ENCODE measurements at places on chromosomes 7 and 10. TPM values are rescaled to one million over a fixed set of nuclear protein-coding genes. Genes with fewer than 3 reads are reported as not detected.

Gene THSD7A
- total RNA-seq, result 0.88 TPM

Gene LAMB1
- total RNA-seq, result 75.8 TPM

Gene BUD23
- total RNA-seq, result 68.5 TPM

Gene HMX3
- total RNA-seq, result 0.20 TPM

Gene PGAM2
- total RNA-seq, result 8.7 TPM

Gene DIP2C
- total RNA-seq, result 7.6 TPM

Gene POLR2J2
- 2.6 TPM for total RNA-seq

Gene AKR1C3
- 2.1 TPM for total RNA-seq

Gene PALD1
- 21.6 TPM for total RNA-seq

Gene LIPN
- not detected for total RNA-seq

Gene ADCY1
- 21.6 TPM for total RNA-seq

Gene ZNF503
- total RNA-seq, result 0.09 TPM

Gene SVOPL
- 1.4 TPM for total RNA-seq

Gene CDH23
- 1.1 TPM for total RNA-seq

Gene FANK1
- total RNA-seq, result 0.68 TPM

Gene FAM25C
- not detected for total RNA-seq

Gene ANKRD7
- not detected for total RNA-seq

Gene RSPH10B2
- 0.39 TPM for total RNA-seq

Gene KIFBP
- total RNA-seq, result 45.5 TPM

Gene HOXA13
- not detected for total RNA-seq

Gene GJD4
- total RNA-seq, result not detected

Gene IRF5
- 0.74 TPM for total RNA-seq

Gene STAG3
- 3.1 TPM for total RNA-seq

Gene SKIDA1
- 5.9 TPM for total RNA-seq

Gene SERPINE1
- total RNA-seq, result 13.0 TPM

Gene SORCS1
- total RNA-seq, result 1.7 TPM

Gene CLDN4
- total RNA-seq, result 15.5 TPM

Gene ATG9B
- total RNA-seq, result 2.0 TPM

Gene EGFR
- total RNA-seq, result 3.3 TPM

Gene AKR1B1
- total RNA-seq, result 171 TPM

Gene HOXA5
- total RNA-seq, result not detected

Gene CAV2
- 4.7 TPM for total RNA-seq

Gene CNPY4
- 10.4 TPM for total RNA-seq

Gene GPR15LG
- not detected for total RNA-seq

Gene ADAM8
- total RNA-seq, result 4.5 TPM

Gene SMKR1
- total RNA-seq, result 0.35 TPM

Gene TLX1
- total RNA-seq, result not detected

Gene GIMAP2
- total RNA-seq, result not detected

Gene SFTPA1
- not detected for total RNA-seq
